Activated gamma-delta T cell treated with Interleukin-2 at 50 U/mL for 16 hours (primary cell): ENCODE measurements at places on chromosomes 7 and 10.

DNA sequence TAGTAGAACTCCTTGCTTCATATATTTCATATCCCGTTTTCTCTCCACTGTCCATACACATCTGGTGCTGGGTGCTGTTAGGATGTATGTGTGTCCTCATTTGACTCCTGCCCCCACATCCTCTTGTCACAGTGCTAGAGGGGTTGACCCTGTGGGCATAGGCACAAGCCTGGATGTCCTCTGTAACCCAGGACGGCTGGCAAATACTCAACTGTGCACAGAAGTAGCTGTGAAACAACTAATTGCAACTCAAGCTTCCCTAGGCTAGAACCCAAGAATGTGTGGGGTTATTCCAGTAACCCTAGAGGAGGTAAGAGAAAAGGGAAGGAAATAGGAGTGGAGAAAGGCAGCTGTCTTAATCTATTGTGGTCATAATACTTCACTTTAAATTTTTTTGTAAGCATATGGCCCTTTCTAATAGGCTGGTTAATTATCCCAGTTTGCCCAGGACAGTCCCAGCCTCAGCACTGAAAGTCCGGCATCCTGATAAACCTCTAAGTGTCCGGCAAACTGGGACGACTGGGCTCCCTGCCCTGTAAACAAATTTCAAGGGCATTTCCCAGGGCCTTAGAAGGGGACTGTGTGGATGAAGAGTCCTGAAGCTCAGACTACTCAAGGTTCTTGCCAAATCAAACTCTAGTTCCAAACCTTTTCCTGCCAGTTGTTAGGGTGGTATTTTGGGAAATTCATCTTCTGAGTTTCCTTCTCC lies 283.2 kb upstream of the CELF2 start:
- no peak for DNase-seq

DNA sequence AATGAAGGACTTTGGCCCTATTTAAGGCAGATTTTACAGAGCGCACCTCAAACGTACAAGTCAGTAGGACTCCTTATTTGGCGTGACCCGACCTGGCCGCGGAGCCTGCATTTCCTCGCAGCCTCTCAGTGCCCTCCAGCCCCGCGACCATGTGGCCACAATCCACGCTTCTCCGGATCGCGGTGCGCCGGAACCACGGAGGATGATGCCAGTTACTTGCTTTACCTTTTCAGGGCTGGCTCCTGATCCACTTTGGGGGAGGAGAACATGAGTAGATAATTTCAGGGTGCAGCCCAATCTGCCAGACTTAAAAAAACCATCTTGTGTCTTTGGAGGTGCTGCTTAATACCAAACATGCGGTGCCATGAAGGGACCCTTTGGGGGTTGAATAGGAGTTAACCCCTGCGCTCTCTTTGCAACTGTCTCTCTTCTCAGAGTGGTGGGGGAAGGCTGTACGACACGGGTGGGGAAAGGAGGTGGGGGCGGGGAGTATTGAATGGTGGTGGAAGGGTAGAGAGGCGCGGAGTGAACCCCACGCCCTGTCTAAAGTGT lies 1.5 kb downstream of the FRAT1 start:
- peak; percentile 20 for DNase-seq

GRCh38 chr10:31758495-31758894 lies 170.1 kb downstream of the ARHGAP12 start:
- no peak for DNase-seq

GRCh38 chr7:135822376-135822775 lies 73.8 kb upstream of the FAM180A start:
- DNase-seq = no peak

DNA sequence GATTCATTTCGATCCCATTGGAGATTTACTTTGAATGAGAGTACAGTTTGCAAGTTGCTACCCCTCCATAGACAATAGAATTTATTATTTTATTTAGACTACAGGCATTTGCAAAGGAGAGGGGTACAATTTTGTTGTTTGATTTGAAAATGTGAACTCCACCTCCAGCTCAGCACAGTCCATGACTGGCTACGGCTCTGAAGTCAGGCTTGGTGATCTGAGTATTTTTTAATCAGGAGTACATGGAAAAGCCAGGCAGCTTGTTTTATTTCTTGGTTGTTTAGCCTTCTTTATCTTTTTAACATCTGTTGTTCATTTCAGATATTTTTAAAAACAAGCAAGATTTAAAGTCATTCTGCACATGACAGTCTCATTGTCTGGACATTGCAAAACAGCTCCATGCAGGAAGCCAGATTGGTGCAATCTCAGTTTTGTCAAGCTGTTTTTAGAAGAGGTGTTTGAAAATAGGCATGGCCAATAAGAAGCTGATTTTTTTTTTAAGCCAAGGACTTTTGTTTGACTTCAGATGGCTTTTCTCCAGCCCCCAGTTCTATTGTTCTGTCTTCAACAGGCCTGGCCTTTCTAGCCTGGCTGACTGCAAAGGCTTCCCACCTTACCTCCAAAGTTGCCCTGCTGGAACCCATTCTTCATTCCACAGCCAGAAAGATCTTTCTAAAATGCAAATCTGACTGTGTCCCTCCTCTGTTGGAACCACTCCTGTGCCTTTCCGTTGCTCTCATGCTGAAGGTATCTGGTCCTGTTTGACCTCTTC lies 12.2 kb downstream of the PLXDC2 start:
- no peak for DNase-seq

DNA sequence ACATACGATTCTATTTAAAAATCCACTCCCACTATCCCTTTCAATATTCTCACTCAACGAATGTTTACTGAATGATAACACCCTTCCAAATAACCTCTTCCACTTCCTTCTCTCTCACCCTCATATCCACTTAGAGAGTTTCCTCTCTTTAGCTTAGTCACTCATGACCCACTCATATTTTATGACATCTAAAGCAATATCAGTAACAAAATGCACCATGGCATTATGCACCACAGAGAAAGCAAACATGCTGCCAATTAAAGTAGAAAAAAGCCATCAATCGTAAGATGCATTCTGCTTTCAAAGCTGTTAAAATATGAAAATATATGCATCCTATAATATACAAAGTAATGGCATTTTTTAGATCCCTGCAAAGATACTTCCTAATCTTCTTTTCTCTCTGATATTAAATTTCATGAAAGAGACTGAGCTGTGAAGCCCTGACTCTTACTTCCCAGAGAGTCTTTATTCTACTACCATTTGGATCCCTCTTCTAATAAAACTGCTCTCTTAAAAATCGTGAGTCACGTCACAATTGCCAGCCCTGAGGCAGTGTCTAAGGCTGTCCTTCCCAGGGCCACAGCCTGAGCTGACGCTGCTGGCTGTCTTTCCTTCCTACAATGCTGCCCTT lies 283.0 kb upstream of the KLF6 start:
- DNase-seq = no peak

GRCh38 chr10:44647877-44648542 lies 263.1 kb upstream of the CXCL12 start:
- DNase-seq = no peak

DNA sequence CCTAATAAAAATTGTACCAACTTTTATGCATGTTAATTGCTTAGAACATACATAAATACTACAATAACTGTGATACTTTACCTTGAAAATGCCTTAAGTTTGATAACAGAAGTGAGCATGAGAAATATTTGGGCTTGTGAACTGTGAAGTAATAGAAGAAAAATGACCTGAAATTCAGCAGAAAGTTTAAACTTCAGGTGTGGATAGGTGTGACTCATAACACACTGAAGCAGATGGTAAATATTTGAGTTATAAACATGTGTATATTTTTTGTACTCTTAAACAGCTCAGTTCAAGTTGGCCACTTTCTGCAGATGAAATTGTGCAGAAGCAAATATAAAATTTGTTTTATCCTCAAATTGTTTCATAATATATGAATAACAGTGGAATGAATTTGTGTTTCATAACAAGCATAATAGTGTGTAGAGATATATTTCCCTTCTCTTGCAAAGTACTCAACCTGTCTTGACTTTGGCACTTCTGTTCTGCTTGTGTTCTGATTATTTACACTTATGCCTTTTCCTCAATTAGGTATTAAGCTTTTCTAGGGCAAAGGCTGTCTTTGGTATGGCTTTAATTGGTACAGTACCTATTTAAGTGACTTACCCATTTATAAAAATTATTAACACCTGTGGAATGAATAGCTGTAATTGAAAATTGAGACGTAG lies 122.4 kb downstream of the PRKG1 start:
- no peak for DNase-seq

- DNase-seq = peak; percentile 6
Observed at GRCh38 chr7:74306004-74306729, 17.0 kb downstream of the CLIP2 start.

DNA sequence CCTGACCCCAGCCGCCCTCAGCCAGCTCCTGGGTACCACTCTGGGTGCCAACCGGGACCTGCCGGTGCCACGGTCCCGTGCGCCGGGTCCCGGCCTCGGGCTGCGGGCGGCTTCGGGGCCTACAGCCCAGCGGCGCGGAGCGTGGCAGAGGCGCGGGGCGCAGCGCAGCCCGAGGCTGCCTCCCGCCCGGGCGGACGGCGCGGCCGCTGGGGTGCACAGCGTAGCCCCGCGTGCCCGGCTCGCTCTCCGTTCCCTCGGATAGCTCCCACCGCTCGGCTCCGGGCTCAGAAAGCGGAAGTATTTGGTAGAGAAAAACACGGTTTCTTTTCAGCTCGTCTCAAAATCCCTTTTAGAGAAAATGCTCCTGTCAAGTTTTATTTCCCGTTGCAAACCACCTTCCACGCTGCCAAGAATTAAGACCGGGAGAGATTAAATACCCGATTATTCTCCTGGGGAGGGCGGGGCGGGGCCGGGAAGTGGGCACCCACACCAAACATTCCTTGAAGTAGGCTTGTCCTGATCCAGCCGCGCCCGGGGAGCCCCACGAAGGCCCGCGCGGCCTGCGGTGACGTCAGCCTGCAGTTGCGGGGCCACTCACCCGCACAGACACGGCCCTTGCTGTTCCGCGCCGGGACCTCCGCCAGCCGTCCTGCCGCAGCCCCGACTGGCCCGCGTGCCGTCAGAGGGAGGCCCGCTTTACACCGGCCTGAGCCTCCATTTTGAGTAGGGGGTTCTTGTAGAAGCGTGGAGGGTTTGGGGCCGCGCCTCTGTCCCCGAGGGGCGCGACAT lies 7.2 kb downstream of the HOXA13 start:
- no peak for DNase-seq

- no peak for DNase-seq
Observed at GRCh38 chr7:18400726-18401125, 94.8 kb upstream of the HDAC9 start.

GRCh38 chr10:74223755-74224529 lies 72.9 kb downstream of the ADK start:
- DNase-seq = no peak

- DNase-seq = no peak
Observed at GRCh38 chr7:142866361-142867096, 11.7 kb downstream of the EPHB6 start.

- no peak for DNase-seq
Observed at GRCh38 chr7:120431016-120431415, 158.0 kb downstream of the KCND2 start.

DNA sequence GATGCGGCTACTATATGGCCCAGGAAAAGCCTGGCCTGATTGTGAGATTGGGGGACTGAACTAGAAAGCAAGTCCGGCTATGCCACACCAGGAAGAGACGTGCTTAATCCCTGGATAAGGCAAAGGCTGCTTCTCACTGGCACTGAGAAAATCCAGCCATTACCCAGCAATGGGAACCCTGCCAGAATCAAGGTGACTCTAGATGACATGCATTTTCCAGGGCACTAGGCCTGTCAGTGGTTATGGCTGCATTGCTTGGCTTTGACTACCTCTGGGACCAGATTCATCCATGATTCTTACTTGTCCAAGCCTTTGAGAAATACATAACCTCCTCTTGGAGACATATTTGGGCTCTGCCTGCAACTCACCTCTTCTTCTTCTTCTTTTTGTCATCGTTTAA lies 317.2 kb downstream of the GRID1 start:
- no peak for DNase-seq
